ENCODE measurements at places on chromosomes 3 and 15. TPM values are rescaled to one million over a fixed set of nuclear protein-coding genes. Genes with fewer than 3 reads are reported as not detected.

Gene ROBO1
- 67.2 TPM for total RNA-seq

Gene EBLN2
- total RNA-seq = 2.3 TPM

Gene SLC15A2
- 0.50 TPM for total RNA-seq

Gene FOXL2
- not detected for total RNA-seq

Gene PEAK1
- total RNA-seq = 102 TPM

Gene UBE3A
- total RNA-seq = 69.0 TPM

Gene ACP3
- 0.99 TPM for total RNA-seq

Gene PLA1A
- not detected for total RNA-seq

Gene PAK6
- total RNA-seq = under 0.01 TPM

Gene PROS1
- total RNA-seq = 25.2 TPM

Gene SLC22A13
- total RNA-seq = 1.2 TPM

Gene WDR93
- total RNA-seq = not detected

Gene SI
- not detected for total RNA-seq

Gene CCR5
- total RNA-seq = under 0.01 TPM

Gene SOX2
- total RNA-seq = not detected

Gene SERPINI2
- total RNA-seq = not detected

Gene C3orf52
- total RNA-seq = 1.5 TPM

Gene LRRC58
- 25.3 TPM for total RNA-seq

Gene GPR160
- 0.29 TPM for total RNA-seq

Gene SETD5
- 73.9 TPM for total RNA-seq

Gene CD200R1L
- total RNA-seq = not detected

Gene CKMT1A
- not detected for total RNA-seq

Gene HGD
- 0.29 TPM for total RNA-seq

Gene CGNL1
- 0.29 TPM for total RNA-seq

Gene TMEM158
- 82.2 TPM for total RNA-seq

Gene NR2F2
- 23.9 TPM for total RNA-seq

Gene SNRPN
- 173 TPM for total RNA-seq

Gene CPEB1
- 42.7 TPM for total RNA-seq

Gene GLT8D1
- total RNA-seq = 126 TPM

Gene TM4SF4
- 0.15 TPM for total RNA-seq

Gene SRGAP3
- total RNA-seq = 7.8 TPM

Gene EAF1
- total RNA-seq = 23.0 TPM

Gene IQGAP1
- 215 TPM for total RNA-seq

Gene FETUB
- total RNA-seq = not detected

Gene RPL39L
- 35.6 TPM for total RNA-seq

Gene AP4E1
- total RNA-seq = 15.7 TPM

Gene GRK7
- total RNA-seq = under 0.01 TPM

Gene MGLL
- total RNA-seq = 78.1 TPM

Gene MELTF
- total RNA-seq = 4.9 TPM

Gene MOBP
- under 0.01 TPM for total RNA-seq

Gene SMCO1
- not detected for total RNA-seq

Gene GABRA5
- total RNA-seq = not detected

Gene TNFAIP8L3
- total RNA-seq = 47.5 TPM

Gene GABRB3
- 1.8 TPM for total RNA-seq

Gene LRRIQ4
- not detected for total RNA-seq

Gene SEMA3F
- 7.6 TPM for total RNA-seq

Gene FAM43A
- total RNA-seq = 13.1 TPM

Gene LDHAL6B
- total RNA-seq = not detected

Gene OXTR
- total RNA-seq = 0.15 TPM

Gene SLC9C1
- not detected for total RNA-seq

Gene PCSK6
- total RNA-seq = 0.15 TPM

Gene DCBLD2
- total RNA-seq = 120 TPM

Gene DNAH12
- total RNA-seq = under 0.01 TPM

Gene ATP10A
- total RNA-seq = 5.8 TPM

Measured in smooth muscle cell of trachea (primary cell).